ENCODE measurements at places on chromosomes 11 and 22.
A peak's percentile ranks its signal among the peaks of the same experiment; 100 is the strongest.

GRCh38 chr22:29255064-29255621 is 12.6 kb downstream of the RHBDD3 start:
- no peak for DNase-seq

- DNase-seq, result peak; percentile 90
Measured at GRCh38 chr11:12043959-12044791, 35.7 kb upstream of the DKK3 start.

DNA sequence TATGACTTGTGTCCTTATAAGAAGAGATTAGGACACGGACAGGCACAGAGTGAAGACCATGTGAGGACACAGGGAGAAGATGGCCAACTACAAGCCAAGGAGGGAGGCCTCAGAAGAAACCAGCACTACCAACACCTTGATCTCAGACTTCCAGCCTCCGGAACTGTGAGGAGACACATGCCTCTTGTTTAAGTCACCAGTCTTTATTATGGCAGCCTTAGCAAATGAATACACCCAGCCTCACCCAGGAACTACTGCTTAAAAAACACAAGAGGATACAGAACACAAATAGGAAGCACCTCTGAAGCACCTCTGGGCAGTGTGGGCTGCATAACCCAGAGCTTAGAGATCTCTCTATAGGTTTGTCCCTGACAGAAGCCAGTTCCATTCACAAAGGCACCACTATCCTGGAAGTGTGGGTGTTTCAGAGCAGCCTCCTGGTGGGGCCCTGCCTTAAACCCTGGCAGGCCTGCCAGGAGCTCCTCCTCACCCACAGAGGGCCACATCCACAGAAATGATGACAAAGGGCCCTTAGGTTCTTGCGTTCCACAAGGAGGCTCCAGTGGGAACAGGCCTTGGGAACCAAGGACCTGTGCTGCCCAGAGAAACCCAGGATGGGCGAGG is 58.8 kb downstream of the CHRDL2 start:
- DNase-seq, result no peak

GRCh38 chr11:85680897-85681296 is 5.1 kb downstream of the CCDC89 start:
- DNase-seq, result no peak

- no peak for DNase-seq
Measured at GRCh38 chr11:31968461-31969358, 122.2 kb upstream of the RCN1 start.

- DNase-seq, result no peak
Measured at GRCh38 chr11:95327273-95327948, 96.4 kb upstream of the SESN3 start.

Data from LoVo (cell line).